ENCODE measurements at places on chromosomes 16 and 17. TPM values are rescaled to one million over a fixed set of nuclear protein-coding genes. Genes with fewer than 3 reads are reported as not detected.

DNA sequence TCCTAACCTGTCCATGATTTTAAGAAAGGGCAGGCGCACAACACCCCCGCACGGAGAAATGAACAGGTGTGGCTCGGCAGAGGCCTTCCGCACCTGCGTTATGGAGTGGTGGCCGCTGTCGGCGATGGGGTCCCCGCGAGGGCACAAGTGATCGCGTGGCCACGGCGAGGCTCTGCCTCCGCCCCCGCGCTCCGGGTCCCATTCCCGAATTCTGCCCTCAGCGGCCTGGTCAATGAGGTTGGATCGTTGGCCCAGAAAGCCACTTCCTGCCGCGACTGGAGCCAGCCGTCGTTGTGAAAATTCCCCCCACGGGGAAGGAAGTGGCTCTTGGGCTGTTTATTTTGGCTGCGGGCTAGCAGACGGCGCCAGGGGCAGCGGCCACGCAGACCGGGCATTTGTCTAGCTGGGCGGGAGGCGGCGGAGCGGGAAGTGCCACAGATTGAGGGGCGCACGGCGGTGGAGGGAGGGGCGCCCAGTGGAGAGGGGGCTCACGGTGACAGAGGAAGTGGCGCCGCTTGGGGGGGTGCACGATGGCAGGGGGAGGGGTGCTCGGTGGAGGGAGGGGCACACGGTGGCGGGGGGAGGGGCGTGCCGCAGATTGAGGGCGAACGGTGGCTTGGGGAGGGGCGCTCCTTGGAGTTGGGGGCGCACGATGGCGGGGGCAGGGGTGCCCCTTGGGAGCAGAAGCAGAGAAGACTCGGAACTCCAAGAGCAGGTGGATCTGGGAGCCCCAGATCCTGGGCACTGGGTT, 25.0 kb downstream of the MRC2 start:
- DNase-seq: no peak

The EIF3CL gene
- 175 TPM for total RNA-seq

DNA sequence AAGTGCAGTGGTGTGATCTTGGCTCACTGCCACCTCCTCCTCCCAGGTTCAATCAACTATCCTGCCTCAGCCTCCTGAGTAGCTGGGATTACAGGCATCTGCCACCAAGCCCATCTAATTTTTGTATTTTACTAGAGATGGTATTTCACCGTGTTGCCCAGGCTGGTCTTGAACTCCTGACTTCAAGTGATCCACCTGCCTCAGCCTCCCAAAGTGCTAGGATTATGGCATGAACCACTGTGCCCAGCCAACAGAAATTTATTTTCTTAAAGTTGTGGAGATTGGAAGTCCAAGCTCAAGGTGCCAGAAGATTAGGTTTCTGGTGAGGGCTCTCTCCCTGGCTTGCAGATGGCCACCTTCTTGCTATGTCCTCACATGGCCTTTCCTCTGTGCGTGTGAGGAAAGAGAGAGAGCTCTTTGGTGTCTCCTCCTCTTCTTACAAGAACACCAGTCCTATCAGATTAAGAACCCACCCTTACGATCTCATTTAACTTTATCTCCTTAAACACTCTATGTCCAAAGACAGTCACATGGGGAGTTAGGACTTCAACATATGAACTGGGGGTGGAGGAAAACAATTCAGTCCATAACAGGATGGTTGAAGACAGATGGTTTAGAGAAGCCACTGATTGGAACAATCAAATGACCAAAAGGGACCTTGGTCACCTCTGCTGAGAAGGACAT, 31.8 kb downstream of the C16orf82 start:
- no peak for DNase-seq

- no peak for DNase-seq
These were observed 2.0 kb downstream of the GSG1L start for GRCh38 chr16:28061352-28062101.

The NPIPB12 gene
- 9.5 TPM for total RNA-seq

DNA sequence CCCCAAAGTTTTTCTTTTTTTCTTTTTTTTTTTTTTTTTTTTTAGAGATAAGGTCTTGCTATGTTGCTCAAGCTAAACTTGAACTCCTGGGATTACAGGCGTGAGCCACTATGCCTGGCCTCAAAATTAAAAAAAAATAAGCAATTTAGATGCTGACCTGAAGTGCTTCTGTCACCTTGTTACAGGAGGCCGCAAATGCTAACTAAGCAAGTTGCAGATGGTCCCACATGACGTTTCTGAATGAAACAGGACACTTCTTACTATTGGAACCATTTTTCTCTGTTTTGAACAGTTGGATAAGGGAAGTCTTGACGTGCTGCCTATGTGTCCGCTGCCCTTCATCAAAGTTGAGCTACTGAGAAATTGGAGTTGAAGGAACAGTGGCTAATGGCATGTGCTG, 8.8 kb downstream of the ANKRD40CL start:
- no peak for DNase-seq

DNA sequence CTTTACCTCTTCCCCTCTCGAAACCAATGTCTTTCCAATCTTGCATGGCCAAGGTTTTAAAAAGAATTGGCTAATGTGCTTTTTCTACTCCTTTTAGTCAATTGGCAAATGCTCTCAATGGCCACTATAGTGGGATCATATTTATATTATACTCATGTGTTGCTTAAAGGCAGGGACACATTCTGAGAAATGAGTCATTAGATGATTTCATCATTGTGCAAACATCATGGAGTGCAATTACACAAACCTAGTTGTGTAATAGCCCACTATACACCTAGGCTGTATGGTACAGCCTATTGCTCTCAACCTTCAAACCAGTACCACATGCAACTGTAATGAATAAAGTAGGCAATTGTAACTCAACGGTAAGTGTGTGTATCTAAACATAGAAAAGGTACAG, 180.9 kb downstream of the HS3ST3A1 start:
- DNase-seq: no peak

DNA sequence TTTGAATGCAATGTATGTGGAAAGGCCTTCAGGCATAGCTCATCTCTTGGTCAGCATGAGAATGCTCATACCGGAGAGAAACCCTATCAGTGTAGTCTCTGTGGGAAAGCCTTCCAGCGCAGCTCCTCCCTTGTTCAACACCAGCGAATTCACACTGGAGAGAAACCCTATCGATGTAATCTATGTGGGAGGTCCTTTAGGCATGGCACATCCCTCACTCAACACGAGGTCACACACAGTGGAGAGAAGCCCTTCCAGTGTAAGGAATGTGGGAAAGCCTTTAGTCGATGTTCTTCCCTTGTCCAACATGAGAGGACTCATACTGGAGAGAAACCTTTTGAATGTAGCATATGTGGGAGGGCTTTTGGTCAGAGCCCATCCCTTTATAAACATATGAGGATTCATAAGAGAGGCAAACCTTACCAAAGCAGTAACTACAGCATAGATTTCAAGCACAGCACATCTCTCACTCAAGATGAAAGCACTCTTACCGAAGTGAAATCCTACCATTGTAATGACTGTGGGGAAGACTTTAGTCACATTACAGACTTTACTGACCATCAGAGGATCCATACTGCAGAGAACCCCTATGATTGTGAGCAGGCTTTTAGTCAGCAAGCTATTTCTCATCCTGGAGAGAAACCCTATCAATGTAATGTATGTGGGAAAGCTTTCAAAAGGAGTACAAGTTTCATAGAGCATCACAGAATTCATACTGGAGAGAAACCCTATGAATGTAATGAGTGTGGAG, 24.7 kb downstream of the ZFP90 start:
- DNase-seq: no peak

DNA sequence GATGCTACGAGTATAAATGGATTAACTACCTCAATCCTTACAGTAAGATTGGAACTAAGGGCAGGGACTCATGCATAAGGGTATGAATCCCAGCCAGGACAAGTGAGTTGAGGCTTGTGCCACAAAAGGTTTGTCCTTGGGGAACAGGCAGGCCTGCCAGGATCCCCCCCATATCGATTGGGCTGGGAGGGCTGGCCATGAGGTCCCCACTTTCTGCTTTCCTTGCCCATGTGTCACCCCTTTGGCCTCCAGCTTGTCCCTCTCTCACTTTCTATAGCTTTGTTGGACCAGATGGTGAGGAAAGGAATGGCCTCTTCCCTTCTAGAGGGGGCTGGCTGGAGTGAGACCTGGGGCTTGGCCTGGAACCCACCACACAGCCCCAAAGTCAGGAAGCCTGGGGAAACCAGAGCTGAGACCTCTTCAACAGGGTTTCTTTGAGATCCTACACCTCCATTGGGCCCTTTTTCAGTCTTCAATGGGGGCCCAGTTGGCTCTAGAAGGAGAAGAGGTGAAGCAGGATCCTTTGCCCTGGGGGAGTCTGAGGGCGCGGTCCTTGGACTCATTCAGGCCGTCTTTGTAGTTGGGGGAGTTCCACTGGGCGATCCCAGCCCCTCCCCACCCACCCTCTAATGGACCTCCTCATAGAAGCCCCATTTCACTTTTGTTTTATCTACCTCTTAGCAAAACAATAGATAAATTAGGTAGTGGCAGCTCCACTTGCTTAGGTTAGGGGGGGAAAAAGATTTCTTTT, 57.3 kb downstream of the IGF2BP1 start:
- no peak for DNase-seq

- no peak for DNase-seq
These were observed 21.9 kb downstream of the ELAC2 start for GRCh38 chr17:12995896-12996295.

DNA sequence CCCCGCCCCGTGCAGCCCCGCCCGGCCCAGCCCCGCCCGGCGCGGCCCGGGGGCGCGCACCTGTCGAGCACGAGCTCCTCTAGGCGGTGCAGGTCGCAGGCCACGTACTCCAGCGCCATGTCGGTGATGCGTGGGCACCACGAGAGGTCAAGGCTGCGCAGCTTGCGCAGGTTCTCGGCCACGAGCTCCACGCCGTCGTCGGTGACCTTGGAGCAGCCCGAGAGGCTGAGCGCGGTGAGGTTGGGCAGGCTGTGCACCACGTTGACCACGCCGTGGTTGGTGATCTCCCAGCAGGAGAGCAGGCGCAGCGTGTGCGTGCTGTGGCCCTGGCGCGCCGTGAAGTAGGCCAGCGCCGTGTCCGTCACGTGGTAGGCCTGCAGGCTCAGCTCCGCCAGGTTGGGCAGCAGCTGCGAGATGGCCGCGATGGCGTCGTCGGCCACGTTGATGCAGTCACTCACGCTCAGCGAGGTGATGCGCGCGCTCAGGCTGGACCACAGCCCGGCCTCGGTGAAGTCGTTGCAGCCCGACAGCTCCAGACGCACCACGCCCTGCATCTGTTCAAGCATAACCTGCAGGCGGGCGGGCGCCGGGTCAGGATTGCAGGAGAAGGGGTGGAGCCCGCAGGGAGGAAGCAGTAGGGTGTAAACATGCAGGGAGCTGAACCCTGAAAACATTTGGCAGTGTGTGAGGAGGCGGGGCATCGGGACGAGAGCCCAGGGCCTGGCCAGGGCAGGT, 5.3 kb upstream of the WDR24 start:
- no peak for DNase-seq

DNA sequence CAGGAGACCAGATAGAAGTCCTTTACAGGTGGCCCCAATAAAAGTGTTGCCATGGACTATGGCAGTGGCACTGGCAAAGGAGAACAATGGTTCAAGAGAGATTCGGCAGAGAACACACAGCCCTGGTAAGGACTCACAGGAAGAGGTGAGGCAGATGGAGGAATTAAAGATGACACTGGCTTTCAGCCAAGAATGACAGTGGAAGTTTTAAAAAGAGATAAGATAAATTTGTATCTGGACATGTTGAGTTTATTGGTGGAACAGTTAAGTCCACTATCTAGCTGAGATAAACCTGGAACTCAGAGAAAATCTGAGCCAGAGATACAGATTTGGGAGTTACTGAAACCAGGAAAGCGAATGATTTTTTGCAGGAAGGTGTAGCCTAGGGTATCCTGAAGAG, 20.1 kb downstream of the CMC2 start:
- no peak for DNase-seq

GRCh38 chr17:41449008-41449407, 8.2 kb upstream of the KRT38 start:
- no peak for DNase-seq

DNA sequence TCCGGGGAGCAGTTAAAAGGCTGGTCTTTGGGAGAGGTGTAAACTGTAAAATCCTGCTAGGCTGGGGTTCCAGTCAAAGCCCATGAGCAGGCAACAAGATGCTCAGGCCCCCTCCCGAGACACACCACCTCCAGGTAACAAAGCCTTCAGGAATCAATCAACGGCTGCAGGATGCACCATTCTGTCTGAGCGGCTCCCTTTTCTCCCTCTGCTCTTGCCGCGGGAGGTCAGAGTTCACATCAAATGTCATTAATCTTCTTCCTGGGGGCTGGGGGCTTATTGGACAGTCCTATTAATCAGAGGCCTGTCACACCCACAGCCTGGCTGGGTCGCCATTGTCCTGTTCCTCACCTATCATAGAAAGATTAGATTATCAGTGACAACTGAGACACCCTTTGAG, 11.9 kb upstream of the CCDC182 start:
- DNase-seq: no peak

DNA sequence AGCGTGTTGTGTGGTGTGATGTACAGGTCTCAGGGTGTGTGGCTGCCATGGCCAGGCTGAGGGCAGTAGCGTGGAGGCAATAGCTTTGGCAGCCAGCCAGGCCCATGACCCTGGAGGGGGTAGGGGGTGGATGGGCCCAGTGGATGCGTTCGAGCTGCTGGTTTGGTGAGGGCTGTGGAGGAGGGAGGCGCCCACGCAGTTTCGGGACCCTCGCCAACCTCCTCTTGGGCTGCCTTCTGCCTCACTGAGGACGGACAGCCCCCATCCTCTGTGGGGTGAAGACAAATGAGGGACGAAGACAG, 238.6 kb upstream of the GSE1 start:
- DNase-seq: no peak

The KRTAP4-1 gene
- total RNA-seq: not detected

The RTN4RL1 gene
- not detected for total RNA-seq

GRCh38 chr17:32143527-32143870, 1.2 kb downstream of the RHOT1 start:
- no peak for DNase-seq

DNA sequence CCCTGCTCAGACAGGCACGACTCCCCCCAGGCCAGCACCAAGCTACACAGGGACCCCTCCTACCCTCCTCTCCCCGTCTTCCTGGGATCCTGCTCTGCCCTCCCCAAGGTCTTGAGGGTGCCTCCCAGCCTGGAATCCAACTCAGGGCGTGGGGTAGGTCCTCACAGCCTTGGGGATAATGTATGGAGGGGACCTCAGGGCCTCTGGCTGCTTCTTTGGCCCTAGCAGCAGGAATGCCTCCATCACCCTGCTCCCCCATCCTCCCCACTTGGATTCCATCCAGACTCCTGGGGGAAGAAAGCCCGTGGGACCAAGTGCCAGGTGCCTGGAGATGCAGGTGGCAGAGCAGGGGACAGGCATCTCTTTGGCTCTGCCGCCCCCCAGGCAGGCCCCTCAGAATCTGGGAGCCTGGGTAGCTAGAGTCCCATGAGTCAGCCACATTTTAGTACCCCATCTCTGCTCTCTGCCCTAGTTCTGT, 10.7 kb upstream of the STAC2 start:
- no peak for DNase-seq

GRCh38 chr16:4892361-4893102, 44.4 kb downstream of the PPL start:
- no peak for DNase-seq

GRCh38 chr16:53773150-53773846, 69.3 kb downstream of the FTO start:
- DNase-seq: peak; percentile 99

DNA sequence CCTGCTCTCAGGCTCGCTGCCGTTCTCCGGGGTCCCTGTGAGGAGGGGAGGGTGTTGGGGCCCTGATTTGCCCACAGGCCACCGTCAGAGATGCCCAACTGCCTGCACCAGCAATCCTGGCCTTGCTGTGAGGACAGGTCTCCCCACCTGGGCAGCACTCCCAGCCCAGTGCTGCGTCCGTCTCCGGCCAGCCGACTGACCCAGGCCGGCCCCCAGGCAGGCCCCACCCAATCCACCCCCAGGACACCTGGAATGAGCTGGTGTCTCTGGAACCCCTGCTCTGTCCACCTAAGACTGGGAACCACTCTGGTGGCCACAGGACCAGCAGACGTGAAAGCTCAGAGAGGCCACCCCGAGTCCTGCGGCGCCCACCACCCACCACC, 20.1 kb downstream of the PKD1 start:
- no peak for DNase-seq

All from epithelial cell of proximal tubule (primary cell).